ENCODE measurements at places on chromosomes 13 and 19. TPM values are rescaled to one million over a fixed set of nuclear protein-coding genes. Genes with fewer than 3 reads are reported as not detected.

GRCh38 chr19:44753932-44754749, 5.6 kb downstream of the BCL3 start:
- DNase-seq, result peak; percentile 88

DNA sequence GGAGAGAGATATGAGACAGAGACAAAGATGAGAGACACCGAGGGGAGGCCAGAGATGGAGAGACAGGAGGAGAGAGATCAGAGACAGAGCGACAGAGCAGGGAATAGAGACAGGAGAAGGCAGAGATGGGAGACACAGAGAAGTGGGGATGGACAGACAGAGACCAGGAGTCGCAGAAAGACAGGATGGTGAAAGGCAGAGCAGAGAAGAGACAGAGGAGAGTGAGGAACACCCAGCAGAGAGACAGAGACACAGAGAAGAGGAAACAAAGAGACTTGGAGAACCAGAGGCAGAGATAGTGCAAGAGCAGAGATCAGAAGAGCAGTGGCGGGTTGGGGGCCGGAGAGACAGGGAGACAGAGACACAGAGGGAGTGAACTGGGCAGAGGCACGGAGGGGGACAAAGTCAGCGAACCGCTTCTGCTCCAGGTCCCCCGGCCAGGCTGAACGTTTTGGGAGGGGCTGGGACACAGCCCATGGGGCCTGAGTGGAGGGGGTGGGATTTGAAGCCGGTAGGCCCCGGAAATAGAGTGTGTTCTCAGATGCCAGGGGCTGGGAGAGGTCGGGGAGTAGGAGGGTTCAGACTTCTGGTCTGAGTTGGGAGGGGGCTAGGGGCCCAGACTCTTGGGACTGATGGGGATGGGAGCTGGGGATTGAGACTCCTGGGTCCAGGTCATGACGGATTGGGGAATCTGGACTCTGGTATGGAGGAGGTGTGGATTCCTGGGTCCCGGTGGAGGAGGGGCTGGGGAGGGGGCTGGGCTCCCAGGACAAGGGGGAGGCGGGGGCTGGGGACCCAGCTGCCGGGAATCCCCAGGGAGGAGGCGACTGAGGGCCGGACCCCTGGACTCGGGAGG, 654 bp downstream of the ZNF579 start:
- peak; percentile 49 for DNase-seq

DNA sequence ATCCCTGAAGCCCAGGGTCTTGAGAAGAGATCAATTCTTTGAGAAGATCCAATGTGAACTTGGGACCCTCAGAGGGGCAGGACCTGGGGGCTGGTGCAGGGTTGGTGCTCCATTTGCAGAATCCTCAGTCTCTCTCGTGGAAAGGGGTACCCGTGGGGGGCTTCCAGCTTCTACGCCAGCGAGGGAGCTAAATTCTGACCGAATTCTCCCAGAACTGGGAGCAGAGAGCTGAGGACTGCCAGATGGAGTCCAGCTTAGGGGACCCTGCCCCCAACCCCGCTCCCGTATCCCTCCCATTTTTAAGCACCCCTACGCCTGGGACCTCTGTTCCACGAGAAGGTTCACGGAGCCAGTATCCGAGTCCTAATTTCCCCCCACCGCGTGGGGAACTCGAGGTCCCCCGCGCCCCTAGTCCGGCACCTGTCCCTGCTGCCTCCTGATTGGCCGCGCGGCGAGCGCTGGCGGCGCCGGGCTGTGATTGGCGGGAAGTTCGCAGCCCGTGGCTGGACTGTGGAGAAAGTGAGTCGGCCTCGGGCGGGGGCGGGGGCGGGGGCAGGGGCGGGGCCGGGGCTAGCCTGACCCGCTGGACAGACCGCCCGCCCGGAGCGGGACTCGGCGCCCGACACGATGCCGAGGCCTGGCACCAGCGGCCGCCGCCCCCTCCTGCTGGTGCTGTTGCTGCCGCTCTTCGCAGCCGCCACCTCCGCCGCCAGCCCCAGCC, 4.4 kb upstream of the LTBP4 start:
- DNase-seq, result peak; percentile 54

DNA sequence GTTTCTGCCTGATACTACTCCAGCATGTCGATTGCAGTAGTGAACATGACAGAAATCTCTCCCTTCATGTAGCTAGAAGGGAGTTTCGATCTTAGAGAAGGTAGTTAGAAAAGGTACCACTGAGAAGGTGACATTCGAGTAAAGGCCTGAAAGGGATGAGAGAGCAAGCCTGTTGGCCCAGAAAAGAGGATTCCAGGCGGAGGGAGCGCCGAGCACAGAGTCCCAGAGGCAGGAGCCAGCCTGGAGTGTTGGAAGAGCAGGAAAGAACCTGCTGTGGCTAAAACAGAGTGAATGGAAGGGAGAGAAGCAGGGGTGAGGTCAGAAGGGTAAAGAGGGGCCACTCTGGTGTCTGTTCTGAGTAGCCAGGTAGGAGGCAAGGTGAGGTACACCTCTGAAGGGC, 52.5 kb downstream of the GARRE1 start:
- no peak for DNase-seq

Gene FSD1
- 8.7 TPM for total RNA-seq

Gene UBE2L5
- total RNA-seq, result not detected
